Stomach (tissue), 19 donors: ENCODE measurements at places on chromosomes 2 and 18.
A peak's percentile ranks its signal among the peaks of the same experiment; 100 is the strongest.

DNA sequence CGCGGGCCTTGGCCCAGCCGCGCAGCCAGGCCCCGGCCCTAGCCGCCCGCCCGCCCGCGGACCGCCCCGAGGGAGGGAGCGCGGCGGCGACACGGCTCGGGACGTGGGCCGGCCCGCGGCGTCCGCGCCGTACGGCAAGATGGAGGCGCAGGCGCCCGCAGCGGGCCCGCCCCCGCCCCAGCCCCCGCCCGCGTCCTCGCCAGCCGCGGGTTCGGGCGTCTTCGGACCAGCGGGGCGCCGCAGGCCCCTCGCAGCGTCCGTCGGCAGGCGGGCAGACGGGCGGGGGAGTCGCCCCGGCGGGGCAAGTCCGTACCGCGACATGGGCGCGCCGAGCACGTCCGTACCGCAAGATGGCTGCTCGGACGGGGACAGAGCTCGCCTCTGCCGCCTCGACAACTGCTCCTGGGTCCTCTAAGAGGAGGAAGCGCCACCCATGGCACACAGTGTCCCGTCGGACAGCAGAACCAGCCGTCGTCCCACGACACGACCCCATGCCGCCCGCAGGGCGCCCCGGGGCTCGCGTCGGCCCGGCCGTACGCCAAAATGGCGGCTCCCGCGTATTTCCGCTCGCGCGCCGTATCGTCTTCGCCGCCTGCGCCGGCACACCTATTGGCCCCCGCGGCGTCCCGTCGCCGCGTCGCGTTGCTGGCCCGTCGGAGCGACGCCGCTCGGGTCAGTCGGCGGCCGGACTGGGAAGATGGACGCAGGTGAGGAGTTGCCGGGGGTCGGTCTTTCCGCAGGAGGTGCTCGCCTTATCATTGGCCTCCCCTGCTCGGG is at the start of the genes ATG4B and THAP4:
Gene ATG4B, plus strand, starts transcription at position 676 of the 777 bp plus-strand sequence. Its CDS starts 22 bp downstream, at position 698.
Gene THAP4, minus strand, starts transcription at position 141 of the 777 bp plus-strand sequence. CDS start 141 bp downstream, outside the sequence.
- peak; percentile 88 for DNase-seq

DNA sequence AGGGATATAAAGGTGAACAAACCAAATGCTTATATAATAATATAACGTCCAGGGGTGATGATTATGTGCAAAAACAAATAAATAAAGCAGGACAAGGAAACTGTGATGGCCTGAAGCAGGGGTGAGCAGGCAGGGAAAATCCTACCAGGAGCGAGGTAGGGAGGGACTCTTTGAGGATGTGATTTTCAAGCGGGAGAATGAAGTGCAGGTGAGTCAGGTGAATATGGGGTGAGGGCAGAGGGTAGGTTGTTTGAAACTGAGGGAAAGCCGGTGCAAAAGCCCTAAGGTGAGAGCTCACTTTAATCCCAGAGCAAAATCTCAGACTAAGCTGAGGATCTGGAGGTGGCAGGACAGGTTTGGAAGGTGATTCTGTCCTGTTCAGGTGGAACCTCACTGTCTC is 40.7 kb downstream of the CYP26B1 start:
- no peak for DNase-seq

DNA sequence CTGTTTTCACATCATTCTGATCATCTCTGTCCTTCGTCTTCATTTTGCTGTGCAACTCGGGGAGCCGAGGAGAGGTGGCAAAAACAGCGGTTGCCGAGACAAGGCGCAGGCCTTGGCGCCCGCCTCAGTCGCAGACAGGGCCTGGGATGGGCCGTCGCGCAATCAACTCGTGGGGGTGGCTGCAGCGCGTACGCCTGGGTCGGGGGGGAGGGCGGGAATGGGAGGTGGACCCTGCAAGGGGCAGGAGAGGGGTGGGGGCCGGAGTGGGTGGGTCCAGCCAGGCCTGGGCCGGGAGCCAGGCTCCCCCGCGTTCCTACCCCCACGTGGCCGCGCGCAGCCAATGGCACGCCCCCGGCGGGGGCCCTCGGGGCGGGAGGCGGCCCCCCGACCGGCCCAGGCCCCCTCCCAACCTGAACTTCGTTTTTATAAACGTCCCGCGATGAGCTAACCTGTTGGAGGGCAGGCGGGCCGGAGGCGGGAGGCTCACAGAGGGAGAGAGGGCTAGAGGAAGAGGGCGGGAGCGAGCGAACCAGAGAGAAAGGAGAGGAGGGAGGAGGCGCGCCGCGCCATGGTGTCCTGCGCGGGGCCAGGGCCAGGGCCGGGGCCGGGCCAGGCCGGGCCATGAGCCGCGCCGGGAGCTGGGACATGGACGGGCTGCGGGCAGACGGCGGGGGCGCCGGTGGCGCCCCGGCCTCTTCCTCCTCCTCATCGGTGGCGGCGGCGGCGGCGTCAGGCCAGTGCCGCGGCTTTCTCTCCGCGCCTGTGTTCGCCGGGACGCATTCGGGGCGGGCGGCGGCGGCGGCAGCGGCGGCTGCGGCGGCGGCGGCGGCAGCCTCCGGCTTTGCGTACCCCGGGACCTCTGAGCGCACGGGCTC is at the start of gene HOXD13:
Gene HOXD13, plus strand, starts transcription at position 452 of the 875 bp plus-strand sequence. Its CDS starts 170 bp downstream, at position 622.
- DNase-seq: no peak

GRCh38 chr2:39881948-39882347 is 102.9 kb upstream of the THUMPD2 start:
- no peak for DNase-seq

DNA sequence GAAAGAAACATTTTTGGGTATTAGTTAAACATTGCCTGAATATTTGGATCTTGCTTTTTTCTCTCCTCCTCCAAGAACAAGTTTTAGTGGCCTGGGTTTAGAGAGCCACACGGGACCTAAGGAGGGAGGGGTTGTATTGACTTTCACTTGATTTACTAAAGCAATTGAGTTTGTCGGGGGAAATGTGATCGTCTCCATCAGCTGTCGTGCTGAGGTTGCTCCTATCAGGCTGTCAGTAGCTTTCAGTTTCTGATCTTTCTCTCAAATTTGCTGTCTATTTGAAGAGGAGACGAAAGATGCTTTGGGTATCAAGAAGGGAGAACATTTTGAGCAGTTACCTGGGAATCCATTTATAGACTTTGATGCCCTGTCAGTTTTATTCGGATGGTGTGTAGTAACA is 106.0 kb downstream of the SETBP1 start:
- DNase-seq: no peak

GRCh38 chr2:53536583-53537361 is 230.8 kb upstream of the CHAC2 start:
- DNase-seq: no peak

- no peak for DNase-seq
These were observed 223.5 kb downstream of the HDAC4 start for GRCh38 chr2:239177325-239177724.

GRCh38 chr2:42086500-42086953 is 38.7 kb downstream of the PKDCC start:
- peak; percentile 40 for DNase-seq

DNA sequence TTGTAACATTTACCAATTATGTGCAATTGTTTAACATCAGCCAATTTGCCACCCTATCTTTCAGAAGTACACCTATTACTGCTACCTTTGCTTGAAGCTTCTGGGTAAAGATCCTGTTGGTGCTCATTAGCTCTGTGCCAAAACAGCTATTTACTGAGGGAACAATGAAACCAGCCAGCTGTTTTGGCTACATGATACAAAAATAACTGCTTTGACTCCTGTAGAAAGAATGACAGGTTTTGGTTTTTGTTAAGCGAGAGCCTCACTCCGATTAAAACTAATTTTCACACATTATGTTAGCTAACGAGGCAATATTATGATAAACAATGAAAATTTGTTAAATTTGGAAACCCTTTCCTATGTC is 907.0 kb downstream of the EPHA4 start:
- DNase-seq: no peak

- DNase-seq: no peak
These were observed 16.1 kb downstream of the ADD2 start for GRCh38 chr2:70751881-70752280.

- no peak for DNase-seq
These were observed 19.7 kb downstream of the CYRIA start for GRCh38 chr2:16645775-16646559.

GRCh38 chr2:188664951-188665595 is 309.1 kb upstream of the COL3A1 start:
- no peak for DNase-seq

GRCh38 chr2:72846171-72847095 is 20.6 kb upstream of the EXOC6B start:
- DNase-seq: no peak

GRCh38 chr2:134245340-134245984 is 8.4 kb upstream of the MGAT5 start:
- peak; percentile 86 for DNase-seq

- no peak for DNase-seq
These were observed 34.1 kb downstream of the ASAP2 start for GRCh38 chr2:9240745-9241144.

DNA sequence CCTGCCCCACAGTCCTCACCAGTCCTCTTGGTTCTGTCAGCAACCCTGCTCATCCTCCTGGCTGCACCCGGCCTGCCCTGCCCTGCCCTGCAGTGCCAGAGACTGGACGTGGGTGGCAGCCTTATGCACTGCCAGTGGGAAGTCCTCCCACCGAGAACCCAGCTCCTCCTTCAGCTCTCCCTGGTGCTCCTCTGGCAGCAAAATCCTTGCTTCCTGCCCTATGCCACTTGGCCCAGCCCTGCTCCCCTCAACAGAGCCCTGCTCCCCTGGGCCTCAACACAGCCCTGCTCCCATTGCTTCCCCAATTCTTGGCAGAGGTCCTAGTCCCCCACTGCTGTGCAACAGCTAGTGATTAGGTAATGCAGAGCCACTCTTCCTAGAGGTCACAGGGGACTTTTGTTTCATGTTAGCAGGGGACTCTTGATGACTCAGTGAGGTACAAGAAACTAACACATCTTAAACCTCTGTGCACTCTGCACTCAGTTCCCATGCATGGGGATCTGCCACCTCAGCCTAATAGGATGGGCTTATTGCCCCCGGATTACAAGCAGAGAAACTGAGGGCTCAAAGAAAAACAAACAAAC is 58.0 kb upstream of the EDAR start:
- no peak for DNase-seq

DNA sequence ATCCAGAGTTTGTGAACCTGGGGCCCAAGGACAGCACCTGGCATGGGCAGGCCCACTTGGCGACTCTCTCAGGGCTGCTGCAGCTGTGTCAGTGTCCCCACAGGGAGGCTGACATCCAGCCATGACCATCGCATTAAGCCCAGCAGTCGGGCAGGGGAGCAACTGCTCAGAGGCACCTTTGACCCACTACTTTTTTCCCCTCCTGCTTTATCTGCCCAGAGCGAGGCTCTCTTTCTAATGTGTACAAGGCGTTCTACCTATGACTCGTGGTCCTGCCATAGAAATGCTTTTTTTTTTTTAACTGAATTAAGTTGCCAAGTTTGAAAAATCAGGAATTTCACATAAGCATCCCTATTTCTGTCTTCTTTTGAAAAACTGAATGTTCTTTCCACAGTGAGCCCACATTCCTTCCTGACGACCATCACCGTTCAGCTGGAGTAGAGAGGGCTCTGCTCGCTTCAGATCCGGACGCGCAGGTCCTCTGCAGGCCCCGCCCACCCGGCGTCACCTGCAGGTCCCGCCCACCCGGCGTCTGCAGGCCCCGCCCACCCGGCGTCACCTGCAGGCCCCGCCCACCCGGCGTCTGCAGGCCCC is 403 bp upstream of the CLUL1 start:
- DNase-seq: no peak

- DNase-seq: no peak
These were observed 41.4 kb downstream of the STARD6 start for GRCh38 chr18:54316071-54316820.

GRCh38 chr2:49973917-49974368 is 819.6 kb upstream of the FSHR start:
- peak; percentile 89 for DNase-seq

DNA sequence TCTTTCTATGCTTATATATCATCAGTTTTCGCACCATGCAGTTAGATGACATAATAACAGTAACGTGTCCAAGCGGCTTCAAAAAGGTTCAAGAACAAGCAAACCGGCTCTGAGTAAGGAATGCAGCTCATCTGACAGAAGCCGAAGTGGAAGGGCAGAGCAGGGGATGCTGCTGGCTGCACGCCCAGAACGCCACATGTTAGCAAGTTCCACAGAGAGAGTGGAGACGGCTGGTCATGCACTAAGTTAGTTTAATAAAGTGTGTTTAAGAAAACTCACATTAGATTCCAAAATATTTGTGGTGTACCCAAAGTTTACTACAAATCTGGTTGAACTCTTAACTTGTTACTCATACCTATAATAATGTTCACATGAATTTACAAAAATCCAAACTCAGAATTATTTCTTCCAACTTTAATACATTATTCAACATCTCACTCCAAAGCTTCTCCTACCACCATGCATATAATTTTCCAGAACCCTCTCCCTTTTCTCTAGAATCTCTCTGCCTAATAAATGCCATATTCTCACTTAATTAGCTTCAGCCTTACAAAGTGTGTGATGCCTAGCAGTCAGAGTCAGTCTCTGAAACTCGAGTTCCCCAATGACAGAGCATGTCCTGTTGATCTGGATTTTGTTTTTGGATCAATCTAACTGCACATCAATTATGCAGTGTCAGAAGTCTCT is 170.0 kb downstream of the DNAH7 start:
- peak; percentile 33 for DNase-seq

DNA sequence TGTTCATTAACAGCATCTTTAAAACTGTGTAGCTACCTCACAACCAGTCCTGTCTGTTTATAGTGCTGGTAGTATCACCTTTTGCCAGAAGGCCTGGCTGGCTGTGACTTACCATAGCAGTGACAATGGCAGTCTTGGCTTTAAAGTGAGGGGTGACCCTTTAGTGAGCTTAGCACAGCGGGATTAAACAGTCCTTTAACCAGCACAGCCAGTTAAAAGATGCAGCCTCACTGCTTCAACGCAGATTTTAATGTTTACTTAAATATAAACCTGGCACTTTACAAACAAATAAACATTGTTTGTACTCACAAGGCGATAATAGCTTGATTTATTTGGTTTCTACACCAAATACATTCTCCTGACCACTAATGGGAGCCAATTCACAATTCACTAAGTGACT is 7.0 kb downstream of the RRM2 start:
- DNase-seq: no peak

DNA sequence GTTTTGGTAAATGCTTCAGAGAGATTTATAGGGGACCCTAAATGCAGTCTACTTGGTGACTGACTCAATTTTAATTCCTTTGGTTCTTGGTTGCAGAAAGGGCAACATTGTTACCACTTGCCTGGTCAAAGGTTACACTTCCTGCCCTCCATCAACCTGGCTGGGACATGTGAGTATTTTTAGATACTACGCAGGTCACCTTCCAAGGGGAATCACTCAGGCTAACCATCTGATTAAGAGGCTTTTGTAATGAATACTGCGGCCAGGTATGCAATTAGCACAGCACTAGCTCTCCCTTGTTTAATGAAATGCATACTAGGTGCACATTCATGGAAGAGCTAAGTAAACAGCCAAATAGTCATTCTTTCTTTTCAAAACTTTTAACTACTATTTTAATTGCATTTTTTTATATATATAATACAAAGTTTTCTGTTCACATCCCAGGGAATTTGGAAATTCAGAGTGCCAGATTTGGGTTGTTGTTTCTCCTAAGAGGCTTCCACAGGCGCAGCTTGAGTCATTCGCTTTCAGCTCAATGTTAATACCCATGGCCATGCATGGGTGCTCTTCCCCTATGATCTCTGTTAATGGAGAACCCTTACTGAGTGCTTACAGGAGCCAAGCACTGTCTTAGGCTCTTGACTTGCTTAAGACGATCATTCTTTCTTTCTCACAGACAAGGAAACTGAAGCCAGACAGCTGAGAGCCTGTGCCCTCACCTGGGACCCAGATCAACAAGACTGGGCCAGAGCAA is 152.2 kb downstream of the MTX2 start:
- no peak for DNase-seq

GRCh38 chr18:48942086-48942485 is 8.7 kb downstream of the SMAD7 start:
- no peak for DNase-seq

GRCh38 chr2:191321861-191322662 is 76.9 kb downstream of the MYO1B start:
- peak; percentile 35 for DNase-seq
